ENCODE measurements at places on chromosomes 13 and 19.

GRCh38 chr19:16684216-16684615 lies 23.3 kb downstream of the TMEM38A start:
- no peak for DNase-seq

DNA sequence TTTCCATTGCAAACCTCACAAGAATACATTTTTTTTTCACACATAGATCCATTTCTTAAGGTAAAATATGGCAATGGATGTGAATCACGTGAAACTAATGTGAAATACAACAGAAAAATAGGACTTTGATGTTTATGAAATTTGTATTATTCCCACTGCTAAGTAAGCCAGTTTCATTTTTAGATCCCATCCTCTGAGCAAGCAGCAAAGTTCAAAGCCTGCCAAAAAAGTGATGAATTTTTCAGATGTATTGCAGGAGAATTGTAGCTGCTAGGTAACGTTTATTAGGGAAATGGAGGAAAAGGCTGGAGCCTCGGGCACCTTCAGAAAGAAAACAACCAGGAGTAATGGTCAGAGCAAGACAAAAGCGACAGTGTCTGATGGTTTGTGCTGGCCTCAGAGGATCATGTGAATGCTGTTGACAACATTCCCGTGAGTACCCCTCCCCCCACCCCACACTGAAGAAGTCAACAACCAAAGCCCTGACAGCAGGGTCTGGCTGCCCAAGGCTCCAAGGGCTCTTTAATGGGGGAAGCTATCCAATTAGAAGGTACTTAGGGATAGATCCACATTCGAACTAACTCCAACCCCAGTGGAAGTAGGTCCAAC lies 95.5 kb downstream of the OXGR1 start:
- no peak for DNase-seq

GRCh38 chr19:47657719-47658118 lies 48.8 kb downstream of the BICRA start:
- no peak for DNase-seq

DNA sequence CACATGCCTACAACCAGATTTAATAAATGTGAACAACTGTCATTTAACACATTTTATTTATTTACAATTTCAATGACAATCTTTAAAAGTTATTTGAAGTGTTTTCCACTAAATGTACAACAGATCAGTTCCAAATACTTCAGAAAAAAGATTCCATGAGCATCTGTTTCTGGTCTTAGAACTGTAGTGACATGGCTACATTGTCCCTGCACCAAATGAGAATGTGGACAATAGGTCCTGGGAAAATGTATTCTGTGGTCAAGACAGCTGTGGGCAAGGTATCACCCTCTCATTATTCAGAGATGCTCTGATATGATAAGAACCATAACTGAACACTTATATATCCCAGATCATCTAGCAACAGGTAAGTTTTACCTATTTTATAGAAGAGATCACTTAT lies 43.7 kb downstream of the ELF1 start:
- DNase-seq: no peak

DNA sequence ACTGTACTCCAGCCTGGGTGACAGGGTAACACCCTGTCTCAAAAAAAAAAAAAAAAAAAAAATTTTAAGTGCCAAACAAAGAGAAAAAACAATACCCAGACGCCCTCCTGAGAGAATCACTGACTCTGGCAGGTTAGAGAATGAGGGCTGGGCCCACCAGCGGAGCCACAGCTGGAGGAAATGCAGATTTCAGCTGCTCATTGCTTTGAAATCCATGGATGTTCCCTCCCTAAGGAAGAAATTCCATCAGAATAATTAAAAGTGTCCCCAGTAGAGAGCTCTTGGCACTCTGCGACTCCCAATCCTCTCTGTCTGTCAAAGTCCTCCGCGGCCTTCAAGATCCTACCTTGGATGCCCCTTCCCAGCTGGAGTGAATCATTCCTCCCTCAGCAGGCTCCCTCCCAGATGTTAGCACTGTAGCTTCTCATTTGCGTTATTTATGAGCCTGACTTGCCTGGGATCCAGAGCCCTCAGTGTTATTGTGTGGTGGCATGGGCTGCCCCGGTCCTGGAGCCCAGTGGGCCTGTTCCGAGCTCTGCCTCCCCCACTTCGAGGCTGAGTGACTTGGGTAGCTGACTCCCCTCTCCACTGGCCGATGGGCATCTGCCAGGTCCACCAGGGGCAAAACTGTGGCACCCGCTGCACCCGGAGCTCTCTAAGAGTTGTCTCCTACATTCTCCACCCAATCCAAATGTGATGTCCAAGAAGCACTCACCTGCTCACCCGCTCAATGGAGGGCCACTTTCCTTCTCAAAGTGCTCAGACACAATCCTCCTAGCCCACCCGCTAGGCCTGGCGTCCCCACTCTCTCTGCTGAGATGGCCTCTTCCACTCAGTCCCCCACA lies 47.0 kb downstream of the SERP2 start:
- DNase-seq: no peak

DNA sequence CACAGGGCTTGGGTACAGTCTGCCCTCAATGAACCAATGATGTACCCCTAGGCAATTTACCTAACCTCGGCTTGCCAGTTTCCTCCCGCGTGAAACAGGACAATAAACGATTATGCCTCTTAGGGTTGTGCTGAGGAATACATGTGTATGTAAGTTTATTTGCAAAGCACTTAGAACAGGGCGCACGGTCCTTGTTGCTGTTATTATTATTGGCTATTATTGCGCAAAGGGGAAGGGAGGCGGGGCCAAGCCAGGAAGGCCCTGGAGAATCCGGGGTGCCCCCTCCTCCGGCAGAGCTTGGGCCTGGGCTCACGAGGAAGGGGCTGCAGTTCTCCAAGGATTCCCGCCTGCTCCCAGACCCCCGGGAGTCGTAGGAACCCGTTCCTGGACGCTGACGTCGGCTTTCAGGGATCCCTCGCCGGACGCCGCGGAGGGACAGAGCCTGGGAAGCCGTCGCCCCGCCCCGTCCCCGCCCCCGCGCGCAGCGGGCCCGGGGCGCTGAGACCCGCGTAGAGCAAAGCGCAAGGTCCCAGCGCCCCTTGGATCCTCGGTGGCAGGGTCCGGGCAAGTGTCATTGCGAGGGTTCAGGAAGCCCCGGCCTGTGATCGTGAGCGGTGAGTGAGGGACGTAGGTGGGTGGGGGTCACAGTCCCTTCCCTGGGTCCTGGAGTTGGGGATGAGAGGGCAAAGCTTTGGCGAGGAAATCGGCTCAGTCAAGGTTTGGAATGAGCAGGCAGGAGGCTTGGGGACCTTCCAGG lies at the start of gene TMEM91:
TMEM91 (plus strand) TSS at position 293 of the 757 bp plus-strand sequence. CDS start 1,777 bp downstream, outside the sequence.
- DNase-seq: no peak

- no peak for DNase-seq
These were observed 21.5 kb downstream of the AKT2 start for GRCh38 chr19:40263440-40264313.

GRCh38 chr13:21538753-21539152 lies 65.2 kb downstream of the MICU2 start:
- no peak for DNase-seq

- no peak for DNase-seq
These were observed 253.3 kb downstream of the LIG4 start for GRCh38 chr13:107961849-107962608.

GRCh38 chr13:39804332-39805210 lies 149.1 kb downstream of the COG6 start:
- no peak for DNase-seq

- DNase-seq: no peak
These were observed at the start of gene ZNF536 for GRCh38 chr19:30371960-30372824. Gene ZNF536 (plus strand): TSS chr19:30372384. CDS start chr19:30443563, 71,179 bp downstream.

DNA sequence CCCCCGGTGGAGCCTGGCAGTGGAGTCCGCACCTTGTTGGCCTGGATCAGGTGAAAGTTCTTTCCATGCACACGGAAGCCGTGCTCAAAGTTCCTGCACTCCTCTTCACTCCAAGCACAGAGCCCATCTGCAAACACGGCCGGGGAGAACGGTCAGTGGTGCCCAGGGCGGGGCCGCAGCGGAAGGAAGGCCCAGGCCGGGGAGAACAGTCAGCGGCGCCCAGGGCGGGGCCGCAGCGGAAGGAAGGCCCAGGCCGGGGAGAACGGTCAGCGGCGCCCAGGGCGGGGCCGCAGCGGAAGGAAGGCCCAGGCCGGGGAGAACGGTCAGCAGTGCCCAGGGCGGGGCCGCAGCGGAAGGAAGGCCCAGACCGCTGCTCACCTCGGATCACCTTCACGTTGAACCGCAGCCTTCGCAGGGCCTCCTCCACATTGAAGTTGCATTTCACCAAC lies 20.6 kb upstream of the PLPP2 start:
- DNase-seq: no peak

DNA sequence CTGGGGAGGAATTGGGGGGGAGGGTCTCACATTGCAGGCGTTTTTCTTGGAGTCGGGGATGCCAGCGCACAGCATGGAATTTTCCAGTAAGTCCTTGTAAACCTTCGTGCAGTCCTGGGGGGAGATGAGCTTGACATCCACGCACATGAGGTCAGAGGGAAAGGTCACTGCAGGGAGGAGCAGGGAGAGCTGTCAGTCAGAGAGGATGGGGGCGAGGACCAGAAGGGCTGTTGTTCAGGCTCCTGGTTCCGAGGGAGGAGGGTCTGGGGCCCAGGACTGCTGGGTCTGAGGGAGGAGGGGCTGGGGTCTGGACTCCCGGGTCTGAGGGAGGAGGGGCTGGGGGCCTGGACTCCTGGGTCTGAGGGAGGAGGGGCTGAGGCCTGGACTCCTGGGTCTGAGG lies 4.0 kb downstream of the KLK7 start:
- no peak for DNase-seq

DNA sequence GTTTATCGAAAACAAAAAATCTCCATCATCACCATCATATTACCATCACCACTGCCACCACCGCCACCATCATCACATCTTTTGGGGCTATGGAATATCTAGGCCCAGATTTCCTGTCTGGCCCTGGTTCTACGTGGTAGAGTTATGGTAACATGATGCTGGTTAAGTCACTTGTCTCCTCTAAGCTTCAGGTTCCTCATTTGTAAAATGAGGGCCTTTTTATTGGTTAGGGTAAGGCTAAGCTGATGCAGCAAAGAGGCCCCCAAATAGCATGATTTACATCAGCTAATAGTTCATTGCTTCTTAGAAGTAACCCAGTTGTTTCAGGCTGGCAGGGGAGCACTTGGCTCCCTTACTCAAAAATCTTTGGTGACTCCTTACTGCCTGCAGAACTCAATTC lies 37.9 kb downstream of the PCDH8 start:
- DNase-seq: no peak

DNA sequence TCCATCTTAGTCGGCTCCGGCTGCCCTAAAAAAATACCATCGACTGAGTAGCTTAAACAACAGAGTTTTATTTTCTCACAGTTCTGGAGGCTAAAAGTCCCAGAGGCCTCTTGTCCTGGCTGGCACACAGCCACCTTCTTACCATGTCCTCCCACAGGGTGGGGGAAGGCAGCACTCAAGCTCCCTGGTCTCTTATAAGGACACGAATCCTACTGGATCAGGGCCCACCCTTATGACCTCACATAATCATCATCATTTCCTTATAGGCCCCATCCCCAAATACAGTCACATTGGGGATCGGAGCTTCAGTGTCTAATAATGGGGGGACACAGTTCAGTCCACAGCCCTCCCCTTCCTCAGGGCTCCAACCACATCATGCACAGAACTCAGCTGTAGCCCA lies 2.6 kb upstream of the TUBA3C start:
- no peak for DNase-seq

Data from activated gamma-delta T cell treated with Interleukin-2 at 50 U/mL for 16 hours (primary cell).